ENCODE measurements at places on chromosomes 13 and 19.

GRCh38 chr13:94765814-94766213 is 53.5 kb upstream of the SOX21 start:
- no peak for DNase-seq

GRCh38 chr13:36533806-36534205 is 101.5 kb downstream of the CCNA1 start:
- DNase-seq: no peak

- DNase-seq: no peak
Observed at GRCh38 chr19:6543866-6544347, 13.1 kb downstream of the TNFSF9 start.

DNA sequence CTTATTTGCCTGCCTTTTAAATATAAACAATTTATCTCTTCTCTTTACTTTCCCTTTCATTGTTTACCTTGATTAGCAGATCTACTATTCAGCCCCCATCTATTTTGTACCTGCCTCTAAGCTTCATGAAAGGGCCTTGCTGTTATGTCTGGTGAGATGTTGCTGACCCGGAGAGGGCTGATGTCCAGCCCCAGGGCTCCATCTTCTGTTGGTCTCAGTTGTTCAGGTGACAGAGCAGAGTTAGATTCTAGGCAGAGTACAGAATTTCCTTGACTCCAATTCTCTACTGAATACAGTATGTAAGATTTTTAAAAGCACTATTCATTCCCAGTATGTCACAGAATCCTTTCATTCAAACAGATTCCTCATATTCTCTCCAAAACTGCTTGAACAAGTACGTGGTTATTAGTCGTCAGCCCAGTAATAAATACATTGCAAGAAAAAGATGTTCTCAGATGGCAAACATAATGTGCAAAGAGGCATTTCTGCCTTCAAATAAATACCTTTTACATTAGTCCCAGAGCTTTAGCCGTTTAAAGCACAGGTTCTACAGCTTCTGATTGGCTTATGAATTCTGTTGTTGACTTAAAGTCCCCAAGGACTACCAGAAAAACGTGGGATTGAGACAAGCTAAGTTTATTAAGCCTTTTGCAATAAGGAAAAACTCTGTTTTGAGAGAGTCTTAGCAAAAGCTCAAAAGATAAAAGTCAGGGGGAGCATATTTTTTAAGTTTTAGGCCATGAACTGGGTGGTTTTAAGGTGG is 159.1 kb downstream of the GPC5 start:
- no peak for DNase-seq

DNA sequence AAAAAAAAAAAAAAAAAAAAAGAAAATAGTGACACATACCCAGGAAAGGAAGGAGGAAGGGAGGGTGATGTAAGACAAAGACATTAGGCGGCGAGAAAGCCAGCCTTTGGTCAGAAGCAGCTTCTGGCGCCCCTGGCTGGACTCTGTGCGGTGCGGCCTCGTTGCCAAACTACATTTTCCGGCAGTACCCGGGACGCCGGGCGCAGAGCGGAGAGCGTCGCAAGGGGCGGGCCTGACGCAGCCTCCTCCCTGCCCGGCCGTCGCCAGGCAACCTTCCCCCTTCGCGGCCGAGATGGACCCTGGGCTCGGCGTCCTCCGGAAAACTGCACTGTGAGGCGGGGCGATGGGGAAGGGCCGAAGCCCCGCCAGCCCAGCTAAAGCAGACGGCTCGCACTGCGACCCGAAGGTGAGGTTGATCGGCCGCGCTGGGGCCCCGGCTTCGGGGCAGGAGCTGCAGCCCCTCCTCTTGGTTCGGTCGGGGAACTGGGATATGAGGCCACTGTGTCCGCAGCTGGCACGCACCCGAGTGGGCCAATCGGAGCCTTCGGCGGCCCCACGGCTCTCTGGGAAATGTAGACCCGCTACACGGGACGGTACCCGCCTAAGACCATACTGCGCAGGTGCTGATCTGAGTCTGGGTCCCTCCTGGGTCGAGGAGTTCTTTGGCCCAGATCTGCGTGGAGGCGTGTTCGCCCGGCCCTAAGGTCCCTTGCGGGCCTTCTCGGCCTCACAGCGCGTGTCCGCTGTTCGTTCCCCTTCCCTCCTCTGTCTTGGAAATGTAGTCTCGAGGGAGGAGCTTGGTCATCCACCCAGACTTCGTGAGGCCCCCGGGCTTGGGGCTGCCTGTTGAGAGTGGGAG is 2.3 kb upstream of the MZF1 start:
- DNase-seq: peak; percentile 92

Data from globus pallidus (tissue), 1 donor.